ENCODE measurements at places on chromosomes 7 and 10.

DNA sequence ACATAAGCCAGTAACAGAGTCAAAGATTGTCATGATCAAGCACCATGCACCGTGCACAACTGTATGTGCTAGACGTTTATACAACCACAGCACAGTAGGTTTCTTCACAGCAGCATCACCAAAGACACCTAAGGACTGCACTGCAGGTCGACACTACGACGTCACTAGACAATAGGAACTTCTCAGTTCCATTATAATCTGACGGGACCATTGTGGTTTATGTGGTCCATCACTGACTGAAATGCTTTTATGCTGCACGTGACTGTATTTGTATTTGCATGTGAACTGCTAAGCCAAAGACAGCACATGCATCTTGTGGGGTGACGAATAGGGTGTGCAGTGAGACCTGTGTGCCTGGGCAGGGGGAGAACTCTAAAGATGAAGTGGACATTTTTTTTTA, 164.9 kb downstream of the PARD3 start:
- no peak for DNase-seq

GRCh38 chr10:69494626-69495558, 43.6 kb downstream of the TSPAN15 start:
- no peak for DNase-seq

GRCh38 chr7:74094224-74095101, 10.9 kb downstream of the LIMK1 start:
- DNase-seq, result peak; percentile 89

GRCh38 chr7:99171731-99172130, 27.8 kb upstream of the SMURF1 start:
- DNase-seq, result no peak

GRCh38 chr10:110323503-110323902, 18.8 kb upstream of the SMNDC1 start:
- DNase-seq, result no peak

- DNase-seq, result peak; percentile 36
These were observed 146.9 kb upstream of the ANK3 start for GRCh38 chr10:60536529-60537114.

DNA sequence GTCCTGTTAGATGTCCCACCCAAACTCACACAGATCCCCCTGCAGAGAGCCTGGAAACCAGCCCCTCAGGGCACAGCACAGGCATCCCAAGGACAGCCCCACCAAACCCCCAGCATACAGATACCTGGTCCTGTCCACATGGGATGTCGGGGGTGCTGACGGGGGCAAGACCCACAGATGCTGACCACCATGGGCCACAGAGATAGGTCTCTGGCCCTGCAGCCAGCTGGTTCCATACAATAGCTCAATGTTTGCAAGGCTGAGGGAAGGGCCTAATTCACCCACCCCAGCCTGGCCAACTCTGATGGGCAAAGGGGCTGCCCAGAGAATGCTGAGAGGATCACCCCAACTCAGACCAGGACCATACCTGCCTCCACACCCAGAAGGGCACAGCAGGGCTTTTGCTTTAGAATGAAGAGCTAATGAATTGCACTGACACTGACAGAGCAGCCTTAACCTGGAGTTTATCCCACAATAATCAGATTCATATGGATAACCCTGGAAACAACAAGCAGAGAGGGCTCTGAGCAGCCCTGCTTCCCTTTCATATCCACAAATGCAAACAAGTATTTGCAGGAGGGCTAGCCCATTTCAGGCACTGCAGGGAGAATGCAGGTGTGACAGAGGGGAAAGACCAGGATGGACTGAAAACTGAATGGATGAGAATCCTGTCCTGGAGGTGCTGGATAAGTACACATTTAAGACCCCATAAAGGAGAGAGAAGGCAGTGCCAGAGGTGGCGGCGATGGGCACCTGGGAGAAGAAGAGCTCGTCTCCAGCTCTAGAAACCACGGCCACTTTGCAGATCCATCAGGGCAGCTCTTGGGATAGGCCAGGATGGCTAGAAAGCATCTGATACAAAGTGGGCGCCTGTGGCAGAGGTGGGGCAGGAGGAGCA, 126.7 kb downstream of the TNS3 start:
- DNase-seq, result no peak

DNA sequence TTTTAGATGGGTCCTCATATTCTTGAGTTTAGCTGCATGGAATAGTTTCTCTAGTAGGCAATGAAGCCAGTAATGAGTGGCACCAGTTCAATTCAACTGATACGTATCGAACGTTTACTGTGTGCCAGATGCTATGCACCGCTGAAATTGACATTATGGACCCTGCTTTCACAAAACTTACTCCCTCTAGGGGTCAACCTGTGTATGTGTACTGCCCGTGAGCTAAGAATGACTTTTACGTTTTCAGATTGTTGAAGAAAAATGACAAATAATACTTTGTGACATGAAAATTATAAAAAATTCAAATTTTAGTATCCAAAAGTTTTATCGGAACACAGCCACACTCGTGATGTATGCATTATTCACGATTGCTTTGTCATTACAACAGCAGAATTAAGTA, 95.5 kb downstream of the ZMYND11 start:
- DNase-seq, result no peak

- no peak for DNase-seq
These were observed 164.6 kb downstream of the ANKRD30A start for GRCh38 chr10:37289833-37290464.

- DNase-seq, result no peak
These were observed 23.3 kb upstream of the AGBL3 start for GRCh38 chr7:134963036-134963435.

DNA sequence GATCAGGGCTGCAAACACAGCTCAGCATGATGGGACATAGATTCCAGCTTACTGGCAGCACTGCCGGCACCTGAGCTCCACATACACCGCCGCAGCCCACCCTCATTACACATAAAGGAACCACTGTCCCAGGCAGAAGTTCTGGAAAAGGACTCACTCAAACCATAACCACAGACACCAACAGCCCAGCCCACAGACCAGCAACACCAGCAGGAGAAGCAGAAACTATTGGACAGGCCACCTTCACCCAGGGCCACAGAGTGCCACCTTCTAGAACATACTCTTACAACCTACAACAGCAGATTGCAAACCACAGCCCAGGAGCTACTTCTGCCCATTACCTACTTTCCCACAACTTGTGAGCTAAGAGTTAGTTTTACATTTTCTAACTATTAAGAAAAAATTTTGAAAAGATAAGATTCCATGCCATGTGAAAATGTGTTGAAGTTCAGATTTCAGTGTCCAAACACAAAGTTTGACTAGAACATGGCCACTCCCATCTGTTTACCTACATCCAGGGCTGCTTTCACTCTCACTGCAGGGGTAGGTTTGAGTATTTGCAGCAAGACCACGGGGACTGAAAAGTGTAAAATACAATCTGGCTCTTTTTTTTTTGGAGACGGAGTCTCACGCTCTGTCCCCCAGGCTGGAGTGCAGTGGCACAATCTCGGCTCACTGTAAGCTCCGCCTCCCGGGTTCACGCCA, 153.0 kb downstream of the TNS3 start:
- no peak for DNase-seq

DNA sequence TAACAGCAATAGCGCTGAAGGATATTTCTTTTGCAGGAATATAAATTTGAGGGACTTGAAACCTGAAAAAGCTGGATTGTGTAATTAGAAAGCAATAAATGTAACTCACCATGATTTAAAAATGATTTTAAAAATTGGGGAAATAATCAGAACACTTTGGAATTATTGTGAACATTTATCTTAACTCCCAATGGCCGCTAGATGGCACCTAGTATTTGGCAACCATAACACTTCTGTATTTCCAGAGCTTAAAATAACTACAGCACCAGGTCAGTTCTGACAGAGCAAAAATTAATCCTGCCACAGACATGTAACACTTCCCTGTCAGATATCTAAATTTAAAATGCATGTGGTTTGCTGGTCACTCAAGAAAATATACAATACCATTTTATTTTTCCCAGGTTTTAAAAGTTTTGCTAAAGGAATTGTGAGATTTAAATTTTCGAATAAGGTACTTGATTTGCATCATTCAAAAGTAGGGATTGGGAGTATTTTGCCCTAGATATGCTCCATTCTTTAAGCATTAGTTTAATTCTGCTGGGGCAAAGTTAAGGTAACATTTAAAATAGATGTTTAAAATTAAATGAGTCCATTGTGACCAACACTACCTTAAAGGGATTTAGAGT, 144.5 kb downstream of the PPP1R3A start:
- peak; percentile 7 for DNase-seq

- DNase-seq, result no peak
These were observed 32.6 kb upstream of the TECTB start for GRCh38 chr10:112250555-112250954.

- DNase-seq, result no peak
These were observed 26.9 kb downstream of the ABLIM1 start for GRCh38 chr10:114631090-114631665.

All from stimulated activated CD4-positive, alpha-beta T cell treated with anti-CD3 and anti-CD28 coated beads, Interleukin-15, amount 100 ng/mL, for 24 hours (primary cell).